ENCODE measurements at places on chromosomes 13 and 19. TPM values are rescaled to one million over a fixed set of nuclear protein-coding genes. Genes with fewer than 3 reads are reported as not detected.

GRCh38 chr13:31998131-31998530, 33.4 kb upstream of the FRY start:
- DNase-seq = no peak

GRCh38 chr13:94481941-94482340, 2.5 kb upstream of the DCT start:
- no peak for DNase-seq

DNA sequence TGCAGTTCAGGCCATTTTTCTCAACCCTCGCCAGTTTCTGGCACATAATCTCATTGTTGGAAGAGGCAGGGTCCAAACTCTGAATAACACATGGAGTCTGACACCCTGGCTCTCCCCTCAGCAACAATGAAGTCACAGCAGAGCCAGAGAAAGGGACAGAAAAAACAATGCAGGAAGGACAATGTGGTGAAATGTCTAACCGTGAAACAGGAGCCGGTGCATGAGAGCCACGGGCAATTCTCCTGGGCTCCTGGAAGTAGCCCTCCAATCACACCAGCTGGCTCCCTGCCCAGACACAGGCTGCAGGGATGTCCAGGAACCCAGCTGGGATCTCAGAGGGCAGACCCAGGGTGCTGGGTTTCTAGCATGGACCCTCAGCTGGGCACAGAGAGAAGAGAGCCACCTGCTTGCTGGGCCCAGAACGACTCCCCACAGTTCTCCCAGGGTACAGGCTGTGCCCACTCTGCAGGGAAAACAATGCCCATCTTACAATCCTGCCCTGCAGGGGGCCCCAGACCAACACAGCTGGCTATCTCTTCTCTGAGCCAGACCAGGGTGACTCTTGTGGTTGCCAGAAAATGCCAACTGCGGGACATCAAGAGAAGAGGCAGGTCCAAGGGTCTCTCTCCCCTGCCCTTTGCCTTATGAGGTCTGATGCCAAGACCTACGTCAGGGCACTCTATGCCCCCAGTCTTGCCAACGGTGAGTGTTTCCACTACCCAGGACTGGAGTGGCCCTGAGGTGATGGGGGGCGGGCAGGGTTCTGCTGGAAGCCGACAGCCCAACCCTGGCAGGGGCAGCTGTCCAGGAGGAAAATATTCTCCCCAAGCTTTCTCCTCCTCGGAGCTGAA, 64.5 kb downstream of the CEBPG start:
- peak; percentile 73 for DNase-seq

DNA sequence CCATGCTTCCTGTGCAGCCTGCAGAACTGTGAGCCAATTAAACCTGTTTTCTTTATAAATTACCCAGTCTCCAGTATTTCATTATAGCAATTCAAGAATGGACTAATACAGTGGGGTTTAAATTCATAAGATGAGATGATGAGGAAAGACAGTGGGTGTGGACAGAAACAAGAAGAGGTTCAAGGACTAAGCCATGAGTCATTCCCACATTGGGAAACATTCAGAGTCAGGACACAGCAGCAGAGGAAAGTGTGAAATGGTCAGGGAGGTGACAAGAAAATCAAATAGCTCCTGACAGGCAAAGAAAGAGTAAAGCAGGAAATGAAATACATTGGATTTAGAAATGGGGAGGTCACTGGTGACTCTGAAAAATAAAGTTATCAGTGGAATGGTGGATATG, 9.1 kb downstream of the ZNF841 start:
- DNase-seq = no peak

DNA sequence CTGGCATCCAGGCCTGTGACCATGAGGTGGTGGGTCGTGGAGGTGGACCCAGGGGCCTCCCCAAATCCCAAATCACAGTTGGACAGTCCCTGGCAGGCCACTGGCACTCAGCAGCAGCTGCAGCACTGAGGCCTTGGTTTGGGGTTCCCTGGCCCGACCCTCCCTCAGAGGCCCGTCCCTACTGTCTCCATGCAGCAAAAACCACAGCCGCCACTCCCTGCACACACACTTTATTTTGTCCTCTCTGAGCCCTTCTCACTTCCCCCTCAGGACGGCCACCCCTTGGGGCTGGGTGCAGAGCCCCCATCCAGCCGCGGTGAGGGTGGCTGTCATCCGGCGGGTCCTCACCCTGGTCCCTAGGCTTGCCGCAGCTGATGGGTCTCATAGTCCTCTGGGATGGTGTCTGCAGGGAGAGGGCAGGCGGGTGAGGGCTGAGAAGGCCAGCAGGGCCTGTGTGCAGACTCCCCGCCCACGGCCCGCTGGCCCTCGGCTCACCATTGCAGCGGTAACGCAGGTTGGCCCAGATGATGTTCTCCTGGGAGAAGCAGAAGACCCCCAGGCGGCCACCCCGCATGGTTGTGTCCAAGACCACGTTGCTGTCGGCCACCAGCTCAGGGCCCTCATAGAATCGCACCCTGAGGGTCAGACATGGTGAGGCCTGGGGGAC, 8.4 kb downstream of the COMP start:
- no peak for DNase-seq

DNA sequence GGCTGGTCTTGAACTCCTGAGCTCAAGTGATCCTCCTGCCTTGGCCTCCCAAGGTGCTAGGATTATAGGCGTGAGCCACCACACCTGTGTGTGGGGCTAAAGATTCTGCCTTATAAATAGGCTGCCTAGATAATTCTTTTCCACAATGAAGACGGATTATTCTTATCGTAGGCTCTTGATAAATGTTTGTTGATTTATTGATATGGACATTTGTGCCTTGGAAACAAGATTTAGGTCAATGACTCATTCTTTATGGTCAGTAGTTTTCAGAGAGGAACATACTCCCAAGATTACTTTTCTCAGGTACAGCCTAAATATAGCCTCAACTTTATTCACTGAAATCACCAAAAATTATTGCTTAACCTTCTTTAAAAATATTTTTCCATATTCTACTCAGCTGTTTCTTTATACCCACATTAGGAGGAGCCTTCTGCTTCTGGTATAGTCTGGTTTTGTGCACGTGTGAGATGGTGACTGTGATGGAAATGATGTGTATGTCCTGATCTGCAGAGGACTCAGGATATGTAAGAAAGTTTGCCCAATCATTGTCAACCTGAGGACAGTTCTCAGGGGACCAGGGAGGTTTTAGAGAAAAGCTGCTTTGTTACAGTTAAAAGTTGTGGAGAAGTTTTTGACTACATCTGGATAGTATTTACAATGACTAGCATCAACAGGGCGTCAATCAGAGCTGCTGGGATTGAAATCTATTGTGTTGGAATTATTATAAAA, 208.9 kb downstream of the DNAJC15 start:
- no peak for DNase-seq

DNA sequence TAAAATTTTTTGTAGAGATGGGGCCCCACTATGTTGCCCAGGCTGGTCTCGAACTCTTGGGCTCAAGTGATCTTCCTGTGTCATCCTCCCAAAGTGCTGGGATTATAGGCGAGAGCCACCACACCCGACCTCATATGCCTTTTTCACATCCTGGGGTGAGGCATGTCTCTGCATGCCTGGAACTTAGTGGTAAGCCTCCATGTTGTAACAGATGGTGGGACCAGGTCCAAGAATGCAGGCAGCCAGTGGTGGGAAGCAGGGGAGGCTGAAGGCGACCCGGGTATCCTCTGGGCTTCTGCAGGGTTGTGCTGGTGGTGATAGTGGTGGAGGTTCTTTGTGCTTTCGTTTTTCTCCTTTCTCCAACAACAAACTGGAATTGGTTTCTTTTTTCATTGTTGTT, 30.1 kb upstream of the CCDC124 start:
- no peak for DNase-seq

DNA sequence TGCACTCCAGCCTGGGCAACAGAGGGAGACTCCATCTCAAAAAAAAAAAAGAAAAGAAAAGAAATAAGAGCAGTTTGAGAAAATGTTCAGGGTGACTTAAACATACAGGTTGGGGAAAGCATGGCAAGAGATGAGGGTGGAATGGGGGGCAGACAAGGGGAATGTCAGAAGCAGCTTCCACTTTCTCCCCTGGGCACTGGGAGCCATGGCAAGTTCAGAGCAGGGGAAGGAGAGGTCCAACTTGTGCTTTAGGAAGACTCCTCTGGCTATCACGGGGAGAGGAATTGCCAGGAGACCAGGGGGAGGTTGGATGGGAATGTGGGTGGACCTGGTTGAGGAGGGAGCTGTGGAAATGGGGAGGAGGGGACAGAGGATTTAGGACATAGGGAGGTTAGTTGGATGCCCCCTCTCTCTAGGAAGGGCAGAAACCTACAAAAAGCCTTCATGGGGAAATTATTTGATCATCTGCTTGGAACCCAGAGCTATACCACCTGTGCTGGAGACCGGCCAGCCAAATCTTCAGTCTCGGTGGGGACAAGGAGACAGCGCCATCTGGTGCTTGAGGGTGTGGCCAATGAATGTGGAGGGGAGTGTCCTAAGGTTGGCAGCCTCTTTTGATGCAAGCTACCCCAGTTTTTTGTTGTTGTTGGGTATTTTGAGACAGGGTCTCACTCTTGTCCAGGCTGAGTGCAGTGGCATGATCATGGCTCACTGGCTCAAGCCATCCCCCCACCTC, 7.3 kb upstream of the STRN4 start:
- no peak for DNase-seq

DNA sequence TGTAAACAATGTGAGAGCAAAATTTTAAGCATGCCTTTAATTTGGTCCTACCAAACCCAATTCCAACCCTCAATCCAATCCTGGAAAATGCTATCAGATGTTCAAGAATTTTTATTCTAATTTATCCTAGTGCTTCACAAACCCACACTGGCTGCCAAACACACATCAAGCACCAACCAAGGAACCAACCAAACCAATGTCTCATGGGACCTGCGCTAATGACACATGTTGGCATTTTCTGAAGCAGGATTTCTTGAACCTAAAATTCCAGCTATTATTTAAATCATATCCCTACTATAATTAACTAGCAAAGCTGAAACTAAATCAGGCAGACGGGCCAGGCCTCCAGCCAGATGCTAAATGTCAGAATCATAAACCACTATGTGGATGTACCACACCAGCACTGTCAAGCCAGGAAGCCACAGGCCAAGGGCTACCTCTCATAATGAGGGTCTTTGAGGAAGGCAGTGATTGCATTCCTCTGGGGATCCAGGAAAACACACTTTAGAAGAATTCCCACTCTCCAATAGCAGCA, 5.8 kb downstream of the LATS2 start:
- no peak for DNase-seq

DNA sequence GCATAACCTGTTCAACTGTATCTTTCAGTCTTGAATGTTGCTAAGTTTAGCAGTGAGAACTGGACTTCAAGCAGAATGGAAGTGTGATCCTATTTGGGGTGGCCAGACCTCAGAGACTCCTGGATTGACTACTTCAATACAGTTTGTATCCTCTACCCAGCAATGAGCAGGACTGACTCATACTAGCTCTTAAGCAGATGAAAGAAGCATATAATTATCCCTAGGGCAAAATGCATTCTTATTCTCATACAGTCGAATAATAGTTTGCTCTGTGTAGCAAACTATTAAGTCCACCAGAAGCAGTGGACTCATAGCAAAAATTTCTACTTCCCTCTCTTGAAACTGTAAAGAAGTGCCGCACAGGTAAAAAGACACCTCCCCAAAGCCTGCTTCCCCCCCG, 46.4 kb upstream of the FAM216B start:
- DNase-seq = no peak

GRCh38 chr19:52689843-52690368, 44.9 kb downstream of the ZNF611 start:
- DNase-seq = peak; percentile 86

- no peak for DNase-seq
Measured at GRCh38 chr13:46698910-46699460, 98.0 kb downstream of the ESD start.

- no peak for DNase-seq
Measured at GRCh38 chr19:963486-963951, 20.6 kb upstream of the WDR18 start.

DNA sequence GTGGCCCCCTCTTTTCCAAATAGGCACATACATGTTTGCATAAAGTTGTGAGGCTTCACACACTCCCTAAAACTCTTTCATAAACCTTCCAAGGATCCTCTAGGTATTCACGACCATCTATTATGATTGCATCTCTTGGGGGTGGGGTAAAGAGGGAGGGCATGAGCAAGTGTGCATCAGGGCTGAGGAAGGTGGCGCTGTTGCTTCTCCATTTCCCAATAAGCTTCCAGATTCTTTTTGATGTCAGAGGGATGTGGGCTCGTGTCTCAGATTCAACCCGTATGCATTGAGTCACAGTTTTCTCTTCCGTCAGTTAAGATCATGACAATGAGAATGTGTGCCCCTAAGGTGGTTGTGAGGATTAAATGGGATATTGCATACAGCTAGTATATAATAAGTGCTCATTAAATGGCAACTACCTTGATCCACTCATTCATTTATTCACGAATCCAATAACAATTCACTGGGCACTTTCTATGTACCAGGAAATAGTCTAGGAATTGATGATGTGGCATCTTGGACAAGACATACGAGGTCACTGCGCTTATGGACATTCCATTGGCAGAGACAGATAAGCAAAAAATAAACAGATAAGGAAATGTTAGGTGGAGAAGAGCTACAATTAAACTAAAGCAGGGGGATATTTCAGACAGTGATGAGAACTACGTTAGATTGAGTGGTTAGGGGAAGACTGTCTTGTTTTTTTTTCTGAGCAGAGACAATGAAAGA, 10.3 kb downstream of the CYP2B6 start:
- no peak for DNase-seq

- DNase-seq = no peak
Measured at GRCh38 chr13:60369242-60369641, 27.8 kb upstream of the TDRD3 start.

- DNase-seq = no peak
Measured at GRCh38 chr13:38781539-38781938, 94.7 kb downstream of the FREM2 start.

DNA sequence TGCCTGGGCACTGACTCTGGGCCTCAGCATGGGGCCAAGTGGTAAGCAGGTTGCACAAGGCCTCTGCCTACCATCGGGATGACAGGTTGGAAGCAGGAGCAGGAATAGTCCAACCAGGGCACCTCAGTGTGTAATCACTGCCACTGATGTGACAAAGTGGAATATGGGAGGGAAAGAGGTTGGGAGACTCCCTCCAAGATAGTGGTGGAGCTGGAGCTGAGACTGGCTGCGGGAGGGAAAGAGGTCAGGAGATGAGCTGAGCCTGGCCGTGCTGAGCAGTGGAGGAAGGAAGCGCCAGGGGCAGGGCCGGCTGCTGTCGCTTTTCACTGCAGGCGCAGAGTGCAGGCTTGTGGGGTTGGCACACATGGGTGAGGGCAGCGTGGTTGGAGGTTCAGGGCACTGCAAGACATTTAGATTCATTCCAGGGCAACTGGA, 6.8 kb downstream of the UPF3A start:
- no peak for DNase-seq

Gene TMEM150B
- total RNA-seq = 5.4 TPM

Gene LILRB1
- total RNA-seq = 8.2 TPM

Gene SYCN
- not detected for total RNA-seq

Gene C19orf33
- 1.1 TPM for total RNA-seq

Gene ZNF43
- total RNA-seq = 13.9 TPM

Gene VAV1
- 7.8 TPM for total RNA-seq

Gene FBXO46
- 12.3 TPM for total RNA-seq

Gene FFAR2
- 0.95 TPM for total RNA-seq

Gene KLK4
- total RNA-seq = not detected
